NT2/D1 (cell line): ENCODE measurements at places on chromosomes 2 and 18.

DNA sequence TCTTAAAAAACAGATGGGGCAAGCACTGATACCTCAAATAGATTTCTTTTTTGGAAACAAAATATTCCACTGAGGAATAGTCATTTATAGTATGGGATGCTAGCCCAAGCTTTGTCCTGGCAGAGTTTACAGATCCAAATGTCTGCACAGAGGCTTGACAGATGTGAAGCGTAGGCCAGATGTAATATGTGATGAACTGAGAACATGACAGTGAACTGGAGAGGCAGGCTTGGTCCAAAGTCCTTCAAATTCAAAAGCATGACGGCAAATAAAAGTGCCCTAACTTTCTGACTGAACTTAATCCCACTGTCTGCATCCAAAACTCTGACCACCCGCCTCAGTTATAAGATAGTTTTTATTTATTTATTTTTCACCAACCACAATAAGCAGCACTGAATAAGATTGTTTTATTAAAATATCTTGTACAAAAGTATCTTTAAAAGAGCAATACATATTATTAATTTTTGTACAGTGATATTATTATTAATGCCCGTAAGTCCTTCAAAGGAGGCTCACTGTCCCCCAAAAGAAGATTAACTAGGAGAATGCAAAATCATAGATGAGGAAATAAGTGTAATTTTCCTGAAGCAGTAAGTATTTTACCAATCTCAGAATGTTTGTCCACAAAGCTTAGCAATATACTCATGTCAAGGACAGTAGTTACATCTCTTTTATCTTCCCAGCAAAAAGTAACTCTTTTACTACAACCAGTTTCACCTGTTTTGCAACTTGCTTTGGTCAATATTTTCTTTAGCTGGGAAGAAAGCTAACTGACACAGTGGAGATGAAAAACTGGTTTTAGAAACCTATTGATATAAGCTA is 10.7 kb upstream of the SPOPL start:
- no peak for DNase-seq

DNA sequence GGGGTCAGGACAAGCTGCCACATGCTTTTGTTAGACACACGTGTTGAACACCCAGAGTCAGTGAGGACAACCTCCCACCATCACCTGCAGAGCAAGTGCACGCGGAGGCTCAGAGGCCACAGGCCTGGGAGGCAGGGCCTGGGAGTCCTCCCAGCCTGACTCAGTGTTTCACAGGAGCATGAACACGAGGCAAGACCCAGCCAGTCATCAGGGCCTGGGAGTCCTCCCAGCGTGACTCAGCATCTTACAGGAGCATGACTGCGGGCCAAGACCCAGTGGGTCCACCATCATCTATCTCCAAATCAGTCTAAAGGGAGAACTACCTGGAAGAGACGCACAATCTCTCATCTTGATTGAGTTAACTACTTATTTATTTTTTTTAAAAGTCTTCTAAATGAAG is 112.6 kb upstream of the PXDN start:
- no peak for DNase-seq

DNA sequence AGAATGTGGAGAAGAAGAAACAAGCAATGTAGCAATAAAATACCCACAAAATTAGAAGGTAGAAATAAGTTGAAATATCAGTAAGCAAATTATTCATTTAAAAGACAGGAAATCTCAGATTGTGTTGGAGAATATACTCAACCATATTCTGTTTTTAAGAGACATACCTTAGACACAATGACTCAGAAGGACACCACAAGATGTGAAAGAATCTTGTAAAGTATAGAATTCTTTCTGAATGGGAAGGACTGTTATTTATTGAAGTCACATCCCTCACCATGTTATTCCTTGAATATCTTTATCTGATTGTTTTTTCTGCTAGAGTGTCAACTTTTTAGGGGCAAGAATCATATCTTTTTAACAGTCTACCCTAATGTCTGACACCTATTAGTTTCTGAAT is 50.4 kb downstream of the CTAGE1 start:
- no peak for DNase-seq

DNA sequence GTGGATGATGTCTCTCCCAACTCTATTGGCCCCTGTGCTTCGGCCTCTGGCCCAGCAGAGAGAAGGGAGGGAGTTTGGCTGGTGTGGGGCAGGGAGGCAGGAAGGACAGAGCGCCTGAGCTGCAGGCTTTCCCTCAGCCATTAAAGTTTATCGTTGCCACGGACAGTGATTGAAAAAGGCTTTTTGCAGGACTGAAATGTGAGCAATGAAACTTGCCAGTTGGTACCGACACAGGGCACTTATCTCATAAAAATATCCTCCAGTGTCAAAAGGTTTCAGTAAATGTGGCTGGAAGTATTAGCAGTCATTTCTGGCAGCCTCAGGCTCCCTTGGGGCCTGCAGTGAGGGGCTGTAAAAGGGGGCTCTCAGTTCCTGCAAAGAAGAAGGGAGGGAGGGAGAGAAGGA is 169.2 kb downstream of the GLI2 start:
- DNase-seq = no peak

- DNase-seq = peak; percentile 33
Observed at GRCh38 chr2:9168821-9169221, 37.8 kb upstream of the ASAP2 start.

- no peak for DNase-seq
Observed at GRCh38 chr2:39142904-39143605, 22.2 kb upstream of the SOS1 start.

GRCh38 chr2:204695506-204695905 is 150.2 kb downstream of the PARD3B start:
- no peak for DNase-seq

DNA sequence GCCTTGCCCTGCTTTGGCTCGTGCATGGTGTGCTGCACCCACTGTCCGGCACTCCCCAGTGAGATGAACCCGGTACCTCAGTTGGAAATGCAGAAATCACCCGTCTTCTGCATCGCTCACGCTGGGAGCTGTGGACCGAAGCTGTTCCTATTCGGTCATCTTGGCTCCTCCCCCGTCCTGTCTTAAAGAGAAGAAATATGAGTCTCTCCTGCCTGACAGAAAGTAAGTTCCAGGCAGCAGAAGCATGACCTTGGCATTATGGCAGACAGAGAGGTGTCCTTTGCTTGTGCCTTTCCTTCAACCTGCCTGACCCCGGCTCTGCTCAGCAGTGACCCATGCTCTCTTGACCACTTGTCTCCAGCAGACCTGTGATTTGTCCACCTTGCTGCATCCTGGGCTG is 62.5 kb upstream of the CYP1B1 start:
- DNase-seq = no peak

DNA sequence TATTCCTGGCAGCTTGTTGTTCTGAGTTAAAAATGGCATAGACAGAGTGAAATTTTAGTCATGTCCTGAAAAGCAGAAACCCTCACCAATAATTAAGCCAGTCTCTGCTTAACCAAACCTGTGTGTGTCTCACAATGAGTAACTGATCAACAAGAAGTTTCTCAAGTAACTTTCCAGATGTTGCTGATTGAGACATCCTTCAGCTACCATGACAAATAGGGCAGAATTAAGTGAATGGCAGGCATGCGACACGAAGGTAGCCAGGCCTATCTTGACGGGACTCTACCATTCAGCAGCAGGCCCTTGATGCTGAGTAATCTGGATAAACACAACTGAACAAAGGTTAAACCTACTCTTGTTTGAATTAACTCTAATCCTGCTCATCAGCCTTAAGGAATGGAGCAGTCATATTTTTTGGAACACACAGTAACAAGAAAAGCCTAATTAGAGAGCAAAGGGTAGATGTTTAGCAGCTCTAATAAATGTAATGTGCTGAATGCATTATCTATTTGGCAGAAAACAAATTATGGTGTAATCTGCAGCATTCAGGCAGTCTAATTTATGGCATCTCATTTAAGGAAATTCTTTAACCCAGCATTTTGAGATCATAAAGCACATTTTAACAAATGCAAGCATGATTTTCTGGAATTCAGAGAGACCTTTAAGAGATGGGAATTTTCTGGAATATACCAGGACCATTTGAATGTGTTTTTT is 159.5 kb upstream of the EPHA4 start:
- DNase-seq = no peak

GRCh38 chr18:74806700-74807416 is 209.2 kb downstream of the ZNF407 start:
- DNase-seq = no peak

DNA sequence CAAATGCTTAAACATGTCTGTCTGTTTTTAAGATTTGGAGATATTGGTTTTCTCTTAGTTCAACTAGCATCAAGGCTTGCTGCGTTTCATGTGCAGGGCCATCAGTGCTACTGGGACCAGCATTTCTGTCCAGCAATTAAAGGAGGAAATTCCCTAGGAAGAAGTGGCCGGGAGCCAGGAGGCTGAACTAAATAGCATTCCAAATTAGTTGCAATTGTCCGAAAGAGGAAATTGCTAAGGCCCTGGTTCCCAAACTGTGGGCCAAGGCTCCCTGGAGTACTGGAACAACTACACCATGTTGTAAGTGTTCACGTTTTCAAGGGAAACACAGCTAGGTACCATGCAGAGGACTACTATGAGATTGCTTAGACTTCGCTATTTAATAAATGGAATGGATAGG is 257.9 kb downstream of the PTPRM start:
- DNase-seq = no peak

GRCh38 chr2:43175020-43175441 is 51.4 kb downstream of the ZFP36L2 start:
- DNase-seq = no peak

- no peak for DNase-seq
Observed at GRCh38 chr18:77111449-77111848, 21.1 kb downstream of the MBP start.

DNA sequence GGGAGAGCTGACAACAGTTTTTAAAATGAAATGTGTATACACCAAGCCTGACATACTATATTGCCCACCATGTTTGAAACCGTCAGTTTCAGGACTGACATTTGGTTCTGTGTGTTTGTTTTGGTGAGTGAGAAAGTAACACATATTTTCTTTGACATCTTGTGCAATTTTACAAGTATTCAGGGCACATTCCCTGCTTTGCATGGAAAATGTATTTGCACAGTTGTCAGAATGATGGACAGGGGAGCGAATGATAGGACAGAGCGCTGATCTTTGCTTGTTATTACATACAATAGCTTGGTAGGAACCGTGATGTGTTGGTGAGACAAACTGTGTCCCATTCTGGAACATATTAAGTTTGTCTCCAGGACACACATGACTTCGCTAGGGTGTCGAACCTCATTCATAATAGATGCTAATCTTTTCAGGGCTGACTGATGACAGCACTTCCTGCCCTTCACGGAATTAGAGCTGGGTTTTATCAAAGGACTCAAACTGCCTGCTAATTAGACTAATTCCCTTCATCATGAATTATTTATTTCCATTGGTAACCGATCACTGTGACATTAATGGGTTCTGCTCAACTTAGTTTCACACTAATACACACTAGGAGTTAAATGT is 158.5 kb downstream of the CDCA7 start:
- no peak for DNase-seq

DNA sequence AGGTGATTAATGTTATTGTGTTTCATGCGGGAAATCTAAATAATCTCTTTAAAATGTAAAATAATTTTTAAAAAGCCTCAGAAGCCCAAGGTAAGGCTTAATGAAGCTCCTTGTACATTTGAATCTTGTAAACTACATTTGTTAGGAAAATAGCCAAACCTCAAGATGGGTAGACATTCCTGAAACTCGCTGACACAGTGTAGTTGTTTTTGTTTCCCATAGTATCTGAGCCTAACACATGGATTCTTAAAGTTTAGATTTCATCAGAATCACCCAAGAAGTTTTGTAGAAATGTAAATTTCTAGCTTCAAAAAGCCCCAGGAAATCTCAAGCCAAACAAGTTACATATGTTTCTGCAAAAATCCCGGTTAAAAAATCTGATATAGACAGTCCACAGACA is 1221.1 kb upstream of the ACVR2A start:
- no peak for DNase-seq
